Activated CD4-positive, CD25-positive, alpha-beta regulatory T cell treated with anti-CD3 and anti-CD28 coated beads, Interleukin-2, amount 50 U/mL, for 16 hours (primary cell): ENCODE measurements at places on chromosomes 11 and 22.

- no peak for DNase-seq
These were observed 16.0 kb downstream of the CLDN5 start for GRCh38 chr22:19508024-19508776.

DNA sequence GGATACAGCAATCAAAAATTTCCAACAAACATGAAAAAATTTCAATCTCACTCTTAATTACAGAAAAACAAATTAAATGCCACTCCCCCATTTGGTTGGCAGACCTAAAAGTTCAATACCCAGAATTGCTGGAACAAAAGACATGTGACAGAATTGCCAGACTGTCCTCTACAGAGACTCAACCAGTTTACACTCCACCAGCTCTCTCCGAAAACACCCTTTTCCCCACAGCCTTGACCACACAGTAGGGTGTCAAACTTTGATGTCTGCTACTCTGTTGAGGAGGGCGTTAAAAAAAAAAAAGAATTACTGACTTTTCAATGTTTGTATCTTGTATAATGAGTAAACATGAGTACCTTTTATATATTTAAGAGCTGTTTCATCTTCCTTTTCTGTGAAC is 44.7 kb upstream of the YPEL1 start:
- DNase-seq: no peak

GRCh38 chr11:122701143-122701542 is 45.6 kb downstream of the UBASH3B start:
- DNase-seq: no peak

DNA sequence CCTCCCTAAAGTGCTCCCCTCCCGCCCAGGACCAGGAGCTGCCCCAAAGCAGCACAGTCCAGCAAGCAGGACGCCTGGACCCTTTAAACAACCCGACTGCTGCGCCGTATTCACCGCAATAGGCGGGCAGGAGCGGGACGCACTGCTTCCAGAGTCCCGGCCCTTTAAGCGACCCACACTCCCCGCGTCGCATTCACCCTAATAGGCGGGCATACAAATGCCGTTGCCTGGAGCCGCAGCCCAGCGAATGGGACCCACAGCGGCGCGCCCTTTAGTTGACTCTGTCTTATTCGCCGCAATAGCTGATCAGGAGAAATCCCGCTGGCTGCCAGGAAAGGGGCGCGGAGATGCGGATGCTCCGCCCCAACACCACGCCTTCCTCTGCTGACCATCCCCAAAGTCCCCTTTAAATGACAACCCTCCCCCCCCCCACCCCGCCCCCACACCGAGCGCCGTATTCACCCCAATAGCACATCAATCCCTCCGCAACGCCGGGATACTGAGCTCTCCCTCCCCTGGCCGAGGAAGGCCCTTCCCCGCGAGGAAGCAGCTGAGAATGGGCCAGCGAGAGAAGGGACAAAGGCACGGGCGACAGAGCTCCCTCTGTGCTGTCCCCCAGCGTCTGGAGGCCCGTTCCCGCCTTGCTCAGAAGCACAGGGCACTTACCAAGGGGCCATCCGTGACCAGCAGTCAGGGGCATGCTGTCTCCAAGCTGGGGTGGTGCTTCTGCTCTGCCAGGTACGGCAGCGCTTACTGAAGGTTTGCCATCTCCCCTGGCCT is 4.7 kb downstream of the OSBPL5 start:
- DNase-seq: no peak

DNA sequence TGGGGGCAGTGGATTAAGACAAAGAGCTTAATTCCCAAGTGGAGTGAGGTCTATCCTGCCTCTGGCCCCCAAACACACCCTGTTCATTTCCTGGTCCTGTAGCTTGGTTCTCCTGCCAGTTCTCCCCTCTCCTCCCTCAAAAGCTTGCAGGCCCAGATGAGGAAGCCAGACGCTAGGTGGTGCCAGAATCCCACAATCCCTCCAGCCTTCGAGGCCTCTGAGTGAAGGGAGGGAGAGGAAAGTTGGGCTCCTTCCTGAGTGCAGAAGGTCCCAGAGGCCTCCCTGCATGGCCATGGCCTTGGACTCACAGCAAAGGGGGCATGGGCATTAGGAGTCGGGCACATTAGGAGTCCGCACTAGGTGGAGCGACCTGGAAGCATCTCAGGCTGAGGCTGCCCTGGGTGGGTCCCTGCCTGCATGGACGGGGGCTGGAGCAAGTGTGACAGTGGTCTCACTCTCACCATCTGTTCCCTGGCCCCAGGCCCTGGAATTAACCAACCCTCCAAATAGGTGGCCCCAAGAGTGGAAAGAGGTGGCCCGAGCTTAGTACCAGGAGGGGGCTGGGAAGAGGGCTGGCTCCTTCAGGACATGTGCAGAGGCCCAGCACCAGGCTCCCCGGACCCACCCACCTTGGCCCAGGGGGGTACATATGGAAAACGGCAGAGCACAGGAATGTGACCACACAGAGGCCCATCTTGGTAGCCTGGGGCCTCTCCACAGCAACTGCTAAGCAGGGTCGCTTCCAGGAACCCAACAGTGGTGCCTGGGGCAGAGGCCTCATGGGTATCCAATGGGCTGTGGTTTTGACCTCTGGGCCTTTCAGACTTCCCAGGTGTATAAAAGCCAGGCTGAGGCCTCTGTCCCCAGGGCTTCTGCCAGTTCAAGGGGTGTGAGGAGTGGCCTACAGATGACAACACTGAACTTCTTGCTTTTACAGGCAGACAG is 5.2 kb downstream of the FXYD2 start:
- no peak for DNase-seq

DNA sequence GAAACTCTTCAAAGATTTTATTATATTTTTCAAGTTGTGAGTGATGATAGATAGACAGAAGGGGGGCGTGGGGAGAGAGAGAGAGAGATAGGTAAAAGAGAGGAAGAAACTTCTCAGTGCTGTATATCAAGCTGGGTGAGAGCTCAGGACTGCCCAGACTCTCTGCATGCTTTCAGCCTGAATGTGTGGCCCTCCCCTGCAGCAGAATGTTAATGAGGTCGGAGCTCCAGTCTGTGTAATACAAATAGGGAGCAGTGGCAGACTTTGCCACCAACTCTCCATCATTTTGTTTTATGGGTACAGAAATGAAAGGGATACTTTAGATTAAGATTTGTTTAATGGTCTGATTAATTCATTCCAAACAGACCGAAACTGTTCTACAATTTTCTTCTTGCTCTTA is 752.8 kb downstream of the OPCML start:
- DNase-seq: no peak

DNA sequence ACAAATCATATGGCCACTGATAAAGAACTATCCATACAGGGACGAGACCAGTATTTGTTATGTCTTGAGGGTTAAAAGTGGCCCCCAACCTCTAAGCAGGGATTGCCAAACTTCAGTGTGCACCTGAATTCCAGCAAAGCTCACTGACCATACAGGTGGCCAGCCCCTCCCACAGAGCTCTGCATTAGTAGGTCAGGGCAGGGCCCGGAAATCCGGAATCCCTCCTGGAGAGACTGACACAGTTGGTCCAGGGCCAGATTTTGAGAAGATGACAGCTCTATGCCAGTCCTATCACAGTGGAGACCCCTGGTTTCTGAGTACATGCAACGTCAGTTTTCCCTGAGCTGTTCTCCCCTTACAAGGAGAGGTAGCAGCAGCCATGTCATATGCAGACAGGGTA is 20.8 kb downstream of the VPS37C start:
- no peak for DNase-seq

DNA sequence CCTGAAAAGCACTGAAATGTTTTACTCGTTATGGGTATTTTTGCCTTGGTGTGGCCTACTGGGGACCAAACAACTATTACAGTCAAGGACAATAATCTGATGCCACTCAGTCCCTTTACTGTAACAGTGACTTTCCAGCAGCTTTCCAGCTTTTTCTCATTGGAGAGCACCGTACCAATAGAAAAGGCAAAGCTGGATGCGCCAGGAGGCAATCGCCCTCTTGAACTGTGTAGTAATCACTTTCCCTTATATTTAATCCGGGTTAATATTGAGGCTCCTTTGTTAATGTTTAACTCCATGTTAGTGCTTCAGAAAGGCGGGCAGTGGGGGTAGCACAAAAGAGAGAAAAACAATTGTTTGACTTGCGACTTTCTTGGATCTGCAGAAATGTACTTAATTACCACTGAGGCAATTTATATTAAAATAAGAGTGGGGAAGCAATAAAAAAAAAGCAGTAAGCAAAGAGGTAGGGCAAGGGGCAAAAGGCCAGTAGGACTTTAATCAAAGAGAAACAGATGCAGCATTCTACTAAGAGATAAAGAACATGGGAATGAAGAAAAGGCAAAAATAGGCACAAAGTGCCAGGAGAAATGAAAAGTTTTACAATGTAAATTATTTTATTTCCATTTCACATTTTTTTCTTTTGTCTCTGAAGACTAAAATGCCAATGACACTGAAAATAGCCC is 81.6 kb downstream of the LRRC4C start:
- no peak for DNase-seq

- DNase-seq: no peak
These were observed 883.5 kb downstream of the OPCML start for GRCh38 chr11:132648851-132649250.

DNA sequence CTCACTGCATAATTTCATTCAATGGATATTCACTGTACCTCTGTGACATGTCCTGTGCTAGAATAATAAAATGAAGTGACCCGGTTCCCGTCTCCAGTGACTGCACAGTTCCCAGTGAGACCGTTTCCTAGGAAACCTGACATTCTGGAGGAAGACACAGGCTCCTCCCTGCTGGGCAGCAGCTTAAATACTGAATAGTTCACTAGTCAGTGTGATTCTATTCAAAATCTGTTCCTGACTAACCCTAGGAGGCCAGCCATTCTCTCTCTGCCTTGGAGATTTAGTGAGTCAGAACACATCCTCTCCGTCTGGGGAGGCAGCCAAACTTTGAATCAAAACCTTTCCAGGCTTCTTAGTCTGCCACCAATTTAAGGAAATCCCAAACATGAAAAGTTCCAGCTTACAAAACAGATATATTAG is 11.3 kb downstream of the TRIM66 start:
- DNase-seq: no peak

DNA sequence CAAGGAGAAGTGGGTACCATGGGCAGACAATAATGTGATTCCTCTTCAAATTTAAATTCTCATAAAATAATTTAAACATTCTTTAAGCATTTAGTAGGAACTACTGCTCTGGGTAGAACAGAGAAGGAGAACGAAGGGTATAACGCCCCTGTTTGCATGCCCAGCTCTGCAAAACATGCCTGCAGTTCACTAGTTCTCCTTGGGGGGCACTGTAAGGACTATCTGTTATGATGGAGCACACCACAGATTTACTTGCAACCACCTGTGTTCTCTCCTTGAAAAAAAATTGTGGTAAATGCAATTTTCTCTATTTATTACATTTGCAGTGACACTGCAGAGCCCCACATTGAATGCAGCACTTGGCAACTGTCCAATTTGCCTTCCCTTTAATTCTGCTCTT is 100.3 kb downstream of the GUCY1A2 start:
- DNase-seq: no peak

DNA sequence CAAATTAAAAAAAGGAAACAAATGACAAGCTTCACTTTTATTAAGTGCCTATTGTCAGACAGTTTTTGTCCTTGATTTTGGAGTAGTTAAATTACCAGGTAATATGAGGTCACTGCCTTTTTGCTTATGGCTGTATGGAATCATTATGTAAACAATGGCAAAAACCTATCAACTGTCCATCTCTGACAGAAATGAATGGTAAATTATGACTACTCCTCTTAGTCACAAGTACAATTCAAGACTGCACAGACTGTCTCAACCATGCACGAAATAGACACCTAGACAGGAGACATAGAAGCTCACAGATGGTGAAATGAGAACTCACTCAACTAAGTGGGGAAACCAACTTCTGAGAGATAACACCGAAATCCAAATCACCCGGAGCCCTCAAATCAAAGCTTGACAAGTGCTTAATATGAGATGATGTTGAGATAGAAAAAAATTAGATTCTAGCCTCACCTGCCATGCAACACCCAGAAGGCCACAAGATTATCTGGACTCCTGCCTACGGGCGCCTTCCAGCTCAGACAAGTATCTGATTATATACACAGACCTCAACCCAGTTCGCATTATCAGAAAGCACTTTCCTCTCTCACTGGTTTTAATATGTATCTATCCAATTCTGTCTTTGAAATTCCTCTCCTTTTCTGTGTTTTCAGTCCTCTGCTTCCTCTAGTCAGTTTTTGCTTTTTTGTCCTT is 199.3 kb downstream of the CADM1 start:
- no peak for DNase-seq

- DNase-seq: no peak
These were observed 5.6 kb downstream of the ALX4 start for GRCh38 chr11:44304091-44305025.

DNA sequence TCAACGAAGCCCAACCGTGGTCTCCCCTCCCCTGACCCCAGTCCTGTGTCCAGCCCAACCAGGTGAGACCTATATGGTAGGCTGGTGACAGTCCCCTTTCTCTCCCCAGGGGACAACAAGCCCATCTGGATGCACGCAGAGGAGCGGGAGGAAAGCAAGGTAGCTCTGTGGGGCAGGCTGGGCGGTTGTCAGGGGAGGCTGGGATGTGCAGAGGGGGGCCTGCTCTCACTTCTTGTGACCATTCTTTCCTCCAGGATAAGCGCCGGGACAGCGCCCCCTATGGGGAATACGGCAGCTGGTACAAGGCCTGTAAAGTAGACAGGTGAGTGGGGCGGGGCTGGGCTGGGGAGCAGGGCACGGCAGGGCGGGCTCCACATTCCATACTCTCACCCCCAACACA is 3.5 kb upstream of the RAB1B start:
- DNase-seq: no peak

GRCh38 chr11:84837402-84838069 is 789.6 kb downstream of the DLG2 start:
- no peak for DNase-seq

- no peak for DNase-seq
These were observed 82.4 kb upstream of the EIF3D start for GRCh38 chr22:36611241-36611976.

GRCh38 chr22:24414984-24415945 is 12.1 kb upstream of the ADORA2A start:
- DNase-seq: no peak

- DNase-seq: no peak
These were observed 3.3 kb downstream of the RAB38 start for GRCh38 chr11:88171982-88172381.

DNA sequence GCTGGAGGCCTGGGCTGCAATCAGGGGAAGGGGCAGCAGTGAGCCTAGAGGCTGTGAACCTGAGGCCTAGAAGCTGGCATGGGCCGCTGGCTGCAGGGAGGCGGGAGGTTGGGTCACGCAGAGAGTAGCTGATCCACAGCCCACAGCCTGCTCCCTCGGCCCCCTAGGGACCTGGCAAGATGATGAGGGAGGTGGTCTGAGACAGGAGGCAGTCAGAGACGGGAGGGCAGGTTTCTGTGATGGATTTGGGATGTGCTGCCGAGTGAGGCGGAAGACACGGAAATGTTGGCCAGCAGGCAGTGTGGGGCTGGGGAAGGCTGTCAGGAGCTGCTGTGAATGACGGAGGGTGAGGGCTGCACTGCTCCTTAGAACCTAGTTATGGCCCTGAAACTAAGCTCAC is 22.7 kb downstream of the LRFN4 start:
- no peak for DNase-seq

- DNase-seq: no peak
These were observed 363.0 kb downstream of the DDX10 start for GRCh38 chr11:109027851-109028250.

- peak; percentile 38 for DNase-seq
These were observed 12.2 kb upstream of the MFNG start for GRCh38 chr22:37498289-37498909.
